ENCODE measurements at places on chromosomes 13 and 19.

GRCh38 chr13:32272021-32272683, 43.0 kb downstream of the ZAR1L start:
- no peak for DNase-seq

- DNase-seq: no peak
These were observed 6.9 kb downstream of the SYDE1 start for GRCh38 chr19:15114153-15114540.

DNA sequence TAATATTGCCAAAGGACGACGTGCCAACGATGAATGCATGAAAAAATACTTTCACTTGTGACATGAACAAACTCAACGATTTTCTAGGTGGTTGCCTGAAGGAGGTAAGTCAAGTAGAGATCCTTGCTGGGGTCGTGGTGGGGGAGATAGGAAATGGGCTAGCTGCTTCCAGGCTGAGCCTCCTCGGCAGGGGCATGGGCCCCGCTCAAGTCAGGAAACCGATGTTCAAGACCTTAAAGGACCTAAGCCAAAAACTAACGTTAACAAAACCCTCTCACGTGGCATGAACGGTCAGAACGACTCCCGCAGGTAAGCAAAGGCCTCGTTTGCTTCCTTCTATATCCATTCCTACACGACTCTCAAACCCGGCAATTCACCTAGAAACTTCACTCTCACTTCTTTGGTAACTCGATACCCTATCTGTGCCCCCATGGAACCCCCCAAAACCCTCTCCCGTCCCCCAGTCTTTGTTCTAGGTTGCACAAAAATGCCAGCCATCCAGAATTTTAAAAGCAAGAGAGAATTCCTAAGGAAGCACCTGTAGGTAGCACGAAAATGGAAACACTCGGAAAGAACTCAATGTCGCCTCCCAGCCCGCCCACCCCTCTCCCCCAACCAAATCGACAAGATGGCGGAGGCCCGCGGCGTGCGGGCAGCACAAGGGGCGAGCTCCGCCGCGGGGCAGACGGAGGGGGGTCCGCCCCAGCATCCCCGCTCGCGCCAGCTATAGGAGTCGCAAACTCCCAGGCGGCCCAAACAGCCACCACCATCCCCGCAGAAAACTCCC, 13.6 kb downstream of the ACP4 start:
- no peak for DNase-seq

DNA sequence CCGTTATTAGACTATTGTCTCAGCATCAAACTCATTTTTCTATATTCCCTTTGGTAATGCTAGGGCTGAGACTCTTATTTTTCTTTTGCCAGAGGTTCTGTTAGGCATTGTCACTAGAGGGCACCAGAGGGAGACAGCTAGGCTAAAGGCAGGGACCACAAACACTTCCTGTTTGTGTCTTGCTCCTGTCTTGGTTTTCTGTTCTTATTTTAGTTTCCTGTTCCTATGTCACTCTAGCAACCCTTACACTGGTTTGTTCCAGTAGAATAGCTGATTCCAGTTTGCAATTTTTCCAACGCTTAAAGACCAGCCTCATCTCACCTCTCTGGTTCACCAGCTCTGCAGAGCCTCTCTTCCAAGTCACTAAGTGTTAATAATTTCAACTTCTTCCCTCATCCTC, 772.0 kb downstream of the DIAPH3 start:
- DNase-seq: peak; percentile 16

DNA sequence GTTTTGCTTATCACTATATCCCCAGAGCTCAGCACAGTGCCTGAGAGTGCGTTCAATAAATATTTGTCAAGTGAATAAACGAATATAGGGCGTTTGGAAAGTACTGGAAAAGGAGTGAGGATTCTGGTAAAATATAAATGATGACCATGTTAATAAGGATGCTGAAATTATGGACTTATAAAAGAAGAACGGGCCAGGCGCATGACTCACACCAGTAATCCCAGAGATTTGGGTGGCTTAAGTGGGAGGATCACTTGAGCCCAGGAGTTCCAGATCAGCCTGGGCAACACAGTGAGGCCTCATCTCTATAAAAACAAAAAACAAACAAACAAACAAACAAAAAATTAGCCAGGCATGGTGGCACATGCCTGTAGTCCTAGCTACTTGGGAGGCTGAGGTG, 198.1 kb downstream of the VWA8 start:
- DNase-seq: no peak

GRCh38 chr19:8307400-8307964, 676 bp downstream of the CD320 start:
- no peak for DNase-seq

DNA sequence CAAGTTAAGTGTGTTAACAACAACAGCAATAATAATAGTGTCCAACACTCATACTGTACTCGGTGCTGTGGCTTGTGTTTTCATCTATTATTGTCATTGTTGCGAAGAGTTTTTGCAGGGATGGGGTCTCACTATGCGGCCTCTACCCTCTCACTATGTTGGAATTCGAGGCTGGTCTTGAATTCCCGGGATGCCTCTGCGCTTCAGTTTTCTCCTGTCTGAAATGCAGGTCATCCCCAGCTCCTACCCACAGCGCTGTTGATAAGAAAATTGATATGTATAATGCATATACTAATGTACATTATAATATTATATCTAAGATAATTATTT, 4.9 kb upstream of the SBK3 start:
- DNase-seq: no peak

- no peak for DNase-seq
These were observed 74.4 kb upstream of the FARP1 start for GRCh38 chr13:98068521-98068920.

- DNase-seq: no peak
These were observed 22.8 kb upstream of the ZNF527 start for GRCh38 chr19:37348060-37348459.

GRCh38 chr19:58181902-58182576, 822 bp upstream of the ZNF274 start:
- no peak for DNase-seq

GRCh38 chr13:89980896-89981295, 1366.6 kb upstream of the MIR17HG start:
- no peak for DNase-seq

DNA sequence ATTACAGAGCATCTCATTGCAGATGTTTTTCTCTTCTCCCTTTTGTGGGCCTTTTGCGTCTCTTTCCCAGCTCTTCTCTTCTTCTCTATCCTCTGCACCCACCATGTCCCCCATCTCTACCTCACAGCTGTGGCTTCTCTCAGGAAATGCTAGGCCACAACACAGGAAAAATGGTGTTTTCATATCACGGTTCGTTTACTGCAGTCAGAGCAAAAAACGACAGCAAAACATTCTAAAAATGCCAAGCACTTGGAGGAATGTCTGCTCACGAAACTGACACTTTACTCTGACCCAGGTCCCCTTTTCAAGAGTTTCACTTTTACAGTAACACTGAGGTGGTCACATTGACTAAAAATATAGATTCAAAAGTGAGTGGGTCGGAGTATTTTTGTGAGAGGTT, 152.2 kb downstream of the DCT start:
- DNase-seq: no peak

- DNase-seq: no peak
These were observed 86.1 kb downstream of the DHRS12 start for GRCh38 chr13:51717786-51718398.

GRCh38 chr13:41716236-41716635, 244.7 kb downstream of the VWA8 start:
- DNase-seq: no peak

- no peak for DNase-seq
These were observed 859 bp downstream of the ZNF433 start for GRCh38 chr19:12034620-12035019.

DNA sequence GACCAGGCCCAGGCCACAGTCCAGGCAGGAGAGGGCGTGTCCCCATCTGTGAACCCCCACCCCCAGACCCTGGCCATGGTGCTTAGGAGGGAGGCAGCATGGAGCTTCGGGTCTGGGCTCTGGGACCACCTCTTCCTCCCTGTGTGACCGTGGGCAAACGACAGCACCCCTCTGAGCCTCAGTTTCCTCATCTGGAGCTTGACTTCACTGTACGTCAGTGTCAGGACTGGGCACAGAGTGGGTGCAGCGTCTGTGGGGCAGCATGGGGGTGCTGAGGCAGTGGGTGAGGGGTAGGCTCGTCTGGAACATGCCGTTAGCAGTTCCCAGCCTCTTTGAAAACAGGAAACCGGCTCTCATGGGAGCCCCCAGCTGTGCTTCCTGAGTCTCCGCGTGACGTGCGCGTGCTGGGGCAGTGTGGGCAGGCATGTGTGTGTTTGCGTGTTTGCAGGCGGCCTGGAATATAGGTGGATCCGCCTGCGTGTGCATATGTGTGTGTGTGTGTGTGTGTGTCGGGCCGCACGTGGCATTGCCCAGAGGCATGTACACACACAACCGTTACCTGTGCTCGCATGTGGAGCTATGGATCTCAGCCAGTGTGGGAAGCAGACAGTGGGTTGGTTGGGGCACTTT, 15.8 kb downstream of the ARRDC2 start:
- no peak for DNase-seq

GRCh38 chr19:30375553-30376031, 3.4 kb downstream of the ZNF536 start:
- DNase-seq: no peak

DNA sequence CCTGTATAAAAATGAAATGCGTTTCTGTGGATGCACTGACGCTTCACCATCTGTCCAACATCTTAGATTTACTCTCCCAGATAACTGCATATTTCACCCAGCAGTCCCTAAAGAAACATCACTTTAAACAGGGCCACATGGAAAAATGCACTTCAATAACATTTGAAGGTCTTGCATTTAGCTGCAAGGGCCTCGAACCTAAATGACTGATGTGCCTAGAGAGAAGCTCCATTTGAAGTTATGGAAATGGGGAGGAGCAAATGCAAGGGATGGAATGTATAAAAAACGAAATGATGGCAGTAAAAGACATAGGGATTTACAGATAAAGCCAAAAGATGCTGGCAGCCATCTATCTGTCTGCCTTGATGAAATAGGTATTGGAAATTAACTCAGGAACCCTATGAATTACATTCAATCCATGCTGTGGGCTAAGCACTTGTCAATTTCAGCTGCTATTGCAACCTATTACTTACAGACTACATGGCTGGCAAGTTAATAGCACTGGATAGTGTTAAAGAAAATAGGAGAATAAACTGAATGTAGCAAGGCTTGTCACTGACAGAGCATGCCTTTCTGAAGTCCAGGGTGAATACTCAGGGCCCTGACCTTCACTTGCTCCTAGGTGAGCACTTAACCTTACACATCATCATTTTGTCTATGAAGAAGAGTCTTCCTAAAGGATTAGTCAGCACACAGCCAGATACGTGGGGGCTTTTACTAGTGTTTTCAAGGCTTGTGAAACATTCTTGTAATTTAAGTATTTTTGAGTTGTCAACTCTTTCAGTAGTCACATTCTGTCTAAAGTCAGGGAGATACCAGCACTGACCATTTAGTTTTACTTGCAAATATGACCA, 963.4 kb downstream of the PCDH17 start:
- DNase-seq: no peak

- no peak for DNase-seq
These were observed 70.9 kb upstream of the FNDC3A start for GRCh38 chr13:48904668-48905290.

GRCh38 chr13:45105895-45106294, 14.4 kb upstream of the GTF2F2 start:
- no peak for DNase-seq

DNA sequence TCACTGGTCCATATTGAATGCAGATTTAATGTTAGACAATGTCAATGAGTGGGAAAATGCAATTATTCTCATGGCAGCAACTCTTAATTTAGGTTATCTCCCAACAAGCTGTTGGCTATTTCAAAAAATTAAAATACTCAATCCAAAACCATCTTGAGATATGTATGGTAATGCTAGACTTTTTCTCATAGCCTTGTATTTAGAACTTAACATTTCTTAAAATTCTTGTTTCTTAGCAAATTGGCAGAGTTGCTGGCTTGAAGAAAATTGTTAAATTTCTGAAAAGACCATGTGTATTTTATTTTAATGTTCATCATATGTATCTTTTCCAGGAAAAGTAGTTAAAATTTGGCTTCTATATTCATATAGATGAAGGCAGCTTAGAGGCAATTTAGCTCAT, 1355.1 kb downstream of the PCDH9 start:
- DNase-seq: no peak

DNA sequence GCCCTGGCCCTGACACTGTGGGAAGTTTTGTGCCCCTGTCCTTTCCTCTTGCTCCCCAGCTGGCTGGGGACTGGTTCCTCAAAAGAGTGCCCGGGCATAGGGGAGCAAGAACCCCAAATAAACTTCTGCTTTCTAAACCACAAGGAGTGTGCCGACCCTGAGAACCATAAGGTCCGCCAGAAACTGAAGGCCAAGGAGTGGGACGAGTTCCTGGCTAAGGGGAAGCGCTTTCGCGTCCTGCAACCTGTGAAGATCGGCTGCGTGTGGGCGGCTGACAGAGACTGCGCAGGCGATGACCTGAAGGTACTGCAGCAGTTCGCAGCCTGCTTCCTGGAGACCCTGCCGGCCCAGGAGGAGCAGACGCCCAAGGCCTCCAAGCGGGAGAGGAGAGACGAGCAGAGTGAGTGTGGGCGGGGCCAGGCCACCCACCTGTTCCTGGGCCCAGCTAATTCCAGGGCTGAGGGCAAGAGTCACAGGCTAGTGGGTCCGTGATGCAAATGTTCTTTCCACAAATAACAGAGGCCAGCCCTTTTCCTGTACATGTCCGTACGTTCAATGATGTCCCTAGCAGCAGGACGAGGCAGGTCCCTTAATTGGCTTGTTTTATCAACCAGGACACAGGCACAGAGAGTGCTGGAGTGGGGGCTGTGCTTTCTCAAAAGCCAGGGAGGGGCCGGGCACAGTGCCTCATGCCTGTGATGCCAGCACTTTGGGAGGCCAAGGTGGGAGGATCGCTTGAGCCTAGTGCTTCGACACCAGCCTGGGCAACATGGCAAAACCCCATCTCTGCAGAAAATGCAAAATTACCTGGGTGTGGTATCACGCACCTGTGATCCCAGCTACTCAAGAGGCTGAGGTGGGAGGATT, 25.6 kb downstream of the UBXN6 start:
- no peak for DNase-seq

DNA sequence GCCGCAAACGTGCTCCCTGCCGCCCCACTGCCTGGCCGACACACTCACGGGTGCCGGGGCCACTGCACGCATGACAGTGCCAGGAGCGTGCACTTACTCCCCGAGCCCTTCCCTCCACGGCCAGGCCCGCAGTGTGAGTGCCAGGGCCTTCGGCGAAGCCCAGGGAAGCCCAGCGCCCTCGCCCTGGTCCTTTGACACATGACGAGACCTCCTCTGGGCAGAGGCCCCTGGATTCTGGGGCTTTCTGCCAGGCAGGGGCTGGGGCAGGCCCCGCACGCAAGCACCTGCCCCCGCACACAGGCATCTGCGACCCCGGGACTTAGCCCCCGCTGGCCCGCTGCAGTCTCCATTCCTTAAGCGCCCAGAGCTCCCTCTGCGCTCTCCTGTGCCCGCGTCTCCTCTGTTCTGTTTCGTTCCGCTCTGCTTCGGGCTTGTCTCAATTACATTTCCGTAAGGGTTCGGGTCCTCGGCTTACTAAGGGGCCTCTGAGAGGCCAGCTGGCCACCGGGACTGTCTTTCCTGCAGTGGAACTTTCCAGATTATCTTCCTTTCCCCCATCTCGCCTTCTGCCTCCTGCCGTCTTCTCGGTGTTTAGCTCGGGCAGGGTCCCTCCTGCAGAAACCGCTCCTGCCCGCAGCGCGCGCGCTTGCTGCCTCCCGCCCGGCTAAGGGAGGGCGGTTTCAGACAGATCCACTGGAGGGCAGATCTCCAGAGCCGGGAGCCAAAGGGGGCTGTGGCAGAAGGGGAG, 98.8 kb downstream of the ING1 start:
- DNase-seq: no peak
